ENCODE measurements at places on chromosomes 2 and 18. TPM values are rescaled to one million over a fixed set of nuclear protein-coding genes. Genes with fewer than 3 reads are reported as not detected.

The KLHL30 gene
- polyA plus RNA-seq = 0.06 TPM

The BMP10 gene
- not detected for polyA plus RNA-seq

The VWC2L gene
- polyA plus RNA-seq = not detected

The TOGARAM2 gene
- polyA plus RNA-seq = 1.2 TPM

The TMEM163 gene
- polyA plus RNA-seq = 2.0 TPM

The TXNDC2 gene
- not detected for polyA plus RNA-seq

The EML6 gene
- polyA plus RNA-seq = not detected

The SULT6B1 gene
- polyA plus RNA-seq = not detected

DNA sequence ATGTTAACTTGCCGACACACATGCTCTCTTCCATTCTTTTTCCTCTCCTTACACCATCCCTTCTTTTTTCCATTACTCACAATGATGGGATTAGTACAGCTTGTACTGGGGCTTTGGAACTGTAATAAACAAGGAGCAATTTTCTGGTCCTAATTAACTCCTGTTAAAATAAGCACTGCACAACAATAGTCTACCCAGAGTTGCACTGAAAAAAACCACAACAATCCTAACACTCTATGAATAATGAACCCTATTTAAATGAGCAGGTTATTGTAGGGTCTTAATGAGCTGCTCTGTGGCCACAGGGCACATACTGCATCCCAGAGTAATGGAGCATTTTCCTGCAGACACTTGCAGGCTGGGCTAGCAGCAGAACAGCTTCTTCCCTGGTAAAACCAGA lies 380.3 kb downstream of the NRXN1 start:
- H3K4me1 ChIP-seq = no peaks in the 10 kb centered on the region
- H3K27ac ChIP-seq = no peak overlapping the region
- H3K36me3 ChIP-seq = no peaks in the 10 kb centered on the region
- H3K27me3 ChIP-seq = no peaks in the 10 kb centered on the region
- no peak for DNase-seq

DNA sequence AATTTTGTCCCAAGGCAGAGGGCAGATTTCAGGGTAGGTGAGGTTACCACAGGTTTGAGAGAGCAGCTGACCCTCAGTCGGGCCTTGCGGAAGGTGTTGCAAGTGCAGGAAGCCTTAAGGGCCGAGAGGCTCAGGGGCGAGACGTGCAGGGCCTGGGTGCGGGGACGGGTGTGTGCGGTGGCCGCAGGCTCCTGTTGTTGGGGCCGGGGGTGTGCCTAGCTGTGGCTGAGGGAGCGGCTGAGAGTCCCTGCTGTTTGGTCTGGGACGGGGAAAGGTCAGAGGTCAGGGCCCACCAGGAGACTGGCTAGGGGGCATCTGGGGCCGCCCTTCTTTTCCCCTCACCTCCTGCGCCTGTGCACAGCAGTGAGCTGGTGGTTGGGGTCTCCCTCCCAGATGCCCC lies 52.5 kb downstream of the NTSR2 start:
- no peaks in the 10 kb centered on the region for H3K4me1 ChIP-seq
- peaks cover 30% of the 10 kb centered on the region for H3K36me3 ChIP-seq
- no peak overlapping the region for H3K27ac ChIP-seq
- no peak for DNase-seq
- no peak overlapping the region for H3K4me3 ChIP-seq

DNA sequence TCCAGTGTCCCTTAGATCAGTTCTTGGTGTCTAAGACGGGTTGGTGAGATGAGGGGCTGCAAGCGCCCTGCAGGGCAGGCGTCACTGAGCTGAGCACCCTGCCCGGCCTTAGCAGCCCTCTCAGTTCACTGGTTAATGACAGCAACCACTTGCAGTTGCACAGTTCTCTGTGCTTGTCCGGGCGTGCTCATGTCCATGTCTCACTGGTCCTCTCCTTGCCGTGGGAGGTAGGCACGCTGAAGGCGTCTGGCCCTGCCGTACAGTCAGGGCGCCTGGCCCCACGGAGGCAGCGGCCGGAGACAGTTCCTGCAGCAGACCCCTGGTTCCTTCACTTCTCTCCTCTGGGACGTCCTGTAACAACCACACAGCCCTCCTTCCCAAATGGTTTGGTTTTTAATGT lies 75.3 kb downstream of the ARHGEF4 start:
- no peaks in the 10 kb centered on the region for H3K27me3 ChIP-seq
- H3K4me3 ChIP-seq = no peak overlapping the region
- H3K36me3 ChIP-seq = no peaks in the 10 kb centered on the region
- no peak overlapping the region for H3K27ac ChIP-seq

DNA sequence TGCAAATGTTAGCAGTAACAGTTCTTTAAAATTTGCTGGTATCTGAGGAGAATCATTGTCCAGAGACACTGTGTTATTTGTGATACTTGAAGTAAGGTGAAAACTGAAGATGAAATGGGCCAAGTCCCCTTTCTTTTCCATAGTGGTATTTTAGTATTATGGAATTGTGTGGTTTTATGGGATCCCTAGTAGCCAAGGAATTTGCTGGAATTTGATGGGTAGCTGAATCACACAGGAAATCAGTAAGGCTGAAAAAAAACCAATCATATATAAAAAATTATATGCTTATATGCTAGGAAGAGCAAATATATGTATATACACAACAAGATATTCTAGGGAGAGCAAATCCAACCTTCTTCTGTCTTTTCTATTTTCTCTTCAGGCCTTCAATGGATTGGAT lies 54.2 kb upstream of the TACR1 start:
- DNase-seq = no peak
- H3K27me3 ChIP-seq = no peaks in the 10 kb centered on the region
- no peaks in the 10 kb centered on the region for H3K4me1 ChIP-seq

DNA sequence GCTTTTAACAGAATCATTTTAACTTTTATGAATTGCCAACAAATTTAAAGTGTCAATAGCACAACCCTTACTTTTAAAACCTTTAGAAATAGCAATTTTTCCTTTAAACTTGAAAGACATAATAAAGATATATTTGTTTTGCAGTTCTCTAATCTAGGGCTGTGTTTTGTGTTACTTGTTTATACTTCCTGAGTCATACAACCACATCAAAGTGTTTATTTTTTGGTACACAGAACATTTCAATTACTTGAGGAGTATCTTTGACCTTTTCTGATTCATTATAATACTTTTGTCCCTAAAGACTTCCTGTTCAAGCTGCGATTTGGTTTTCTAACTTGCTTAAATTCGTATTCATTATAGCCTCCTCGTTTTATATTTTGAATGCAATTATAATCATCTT lies 21.8 kb downstream of the TYW5 start:
- no peaks in the 10 kb centered on the region for H3K27me3 ChIP-seq
- H3K36me3 ChIP-seq = peaks cover 11% of the 10 kb centered on the region
- H3K27ac ChIP-seq = no peak overlapping the region
- H3K4me3 ChIP-seq = no peak overlapping the region
- H3K4me1 ChIP-seq = no peaks in the 10 kb centered on the region
- DNase-seq = no peak

GRCh38 chr18:59044855-59045254 lies 94.8 kb upstream of the SEC11C start:
- H3K4me1 ChIP-seq = peaks cover 5% of the 10 kb centered on the region
- H3K27ac ChIP-seq = no peak overlapping the region
- no peaks in the 10 kb centered on the region for H3K36me3 ChIP-seq

- peaks cover 98% of the 10 kb centered on the region for H3K36me3 ChIP-seq
- no peaks in the 10 kb centered on the region for H3K4me1 ChIP-seq
- no peak overlapping the region for H3K4me3 ChIP-seq
- no peaks in the 10 kb centered on the region for H3K27me3 ChIP-seq
- peak; percentile 62 for DNase-seq
These were observed 18.7 kb downstream of the ORC2 start for GRCh38 chr2:200944467-200945394.

DNA sequence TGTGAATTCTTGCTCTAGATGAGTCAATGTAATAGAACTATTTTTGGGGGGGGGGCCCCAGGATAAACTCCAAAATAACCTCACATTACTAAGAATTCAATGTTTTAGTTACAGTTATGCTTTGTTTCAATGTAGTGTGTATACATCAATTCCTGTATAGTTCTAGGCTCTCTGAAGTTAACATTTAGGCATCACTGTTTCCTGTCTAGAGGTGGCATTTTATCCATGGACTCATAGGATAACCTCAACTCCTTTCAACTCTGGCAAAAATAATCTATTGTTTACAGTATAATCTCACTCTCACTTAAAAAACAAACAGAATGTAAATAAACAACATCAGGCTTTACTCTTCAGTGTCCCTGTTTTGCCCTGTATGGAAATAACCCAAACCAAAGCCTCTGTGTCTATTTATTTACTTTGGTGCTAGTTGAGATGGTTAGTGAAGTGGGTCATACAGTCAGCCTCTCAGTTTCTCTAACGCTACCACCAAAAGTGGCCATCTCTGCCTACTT lies 79.3 kb upstream of the MMADHC start:
- H3K4me3 ChIP-seq = no peak overlapping the region
- H3K27me3 ChIP-seq = no peaks in the 10 kb centered on the region
- H3K27ac ChIP-seq = no peak overlapping the region
- H3K4me1 ChIP-seq = no peaks in the 10 kb centered on the region

GRCh38 chr2:179812501-179812900 lies 48.9 kb downstream of the ZNF385B start:
- no peaks in the 10 kb centered on the region for H3K4me1 ChIP-seq
- DNase-seq = no peak
- no peak overlapping the region for H3K27ac ChIP-seq
- H3K4me3 ChIP-seq = no peak overlapping the region

GRCh38 chr18:61637905-61638595 lies 254.8 kb downstream of the RNF152 start:
- H3K27ac ChIP-seq = peak overlapping the region; percentile 92
- no peaks in the 10 kb centered on the region for H3K27me3 ChIP-seq
- no peak overlapping the region for H3K4me3 ChIP-seq
- peaks cover 32% of the 10 kb centered on the region for H3K4me1 ChIP-seq
- peak; percentile 72 for DNase-seq
- H3K36me3 ChIP-seq = no peaks in the 10 kb centered on the region

- DNase-seq = no peak
- H3K4me1 ChIP-seq = no peaks in the 10 kb centered on the region
- H3K4me3 ChIP-seq = no peak overlapping the region
- no peaks in the 10 kb centered on the region for H3K36me3 ChIP-seq
These were observed 121.2 kb downstream of the CAPN13 start for GRCh38 chr2:30686000-30686399.

DNA sequence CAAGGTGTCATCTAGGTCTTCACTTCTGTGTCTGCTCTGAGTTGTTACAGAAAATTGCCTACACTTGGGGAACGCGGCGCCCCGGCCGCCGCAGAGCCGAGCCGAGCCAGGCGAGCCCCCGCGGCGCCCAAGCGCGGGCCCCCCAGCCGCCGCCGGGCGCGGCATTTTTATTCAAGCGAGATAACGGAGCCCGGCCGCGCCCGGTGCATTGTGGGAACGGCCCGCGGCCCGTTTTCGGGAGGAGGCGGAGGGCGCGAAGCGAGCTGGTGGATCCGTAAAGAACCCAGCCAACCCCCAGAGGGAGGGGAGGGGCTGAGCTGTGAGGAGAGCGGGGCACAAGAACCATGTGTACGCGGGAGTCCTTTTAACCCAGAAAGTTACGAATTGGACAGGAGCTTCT lies 191.8 kb downstream of the FTCDNL1 start:
- H3K36me3 ChIP-seq = no peaks in the 10 kb centered on the region
- H3K27me3 ChIP-seq = no peaks in the 10 kb centered on the region
- no peak for DNase-seq
